ENCODE measurements at places on chromosomes 16 and 17.

DNA sequence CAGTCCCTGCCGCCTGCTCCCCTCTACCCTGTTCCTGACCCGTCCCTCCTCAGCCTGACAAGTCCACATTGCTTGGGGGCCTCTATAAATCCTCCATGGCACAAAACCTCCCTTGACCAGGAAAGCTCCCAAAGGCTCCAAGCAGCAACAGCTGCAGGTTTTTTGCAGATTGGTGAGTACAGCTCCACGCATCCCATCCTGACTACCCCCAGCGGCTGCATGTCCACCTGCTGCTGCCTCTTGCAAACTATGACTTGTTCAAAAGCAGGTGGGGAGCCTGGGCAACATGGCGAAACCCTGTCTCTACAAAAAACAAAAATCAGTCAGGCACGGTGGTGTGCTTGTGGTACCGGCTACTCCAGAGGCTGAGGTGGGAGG, 122.8 kb downstream of the ANKRD11 start:
- no peak for DNase-seq

- DNase-seq, result no peak
Observed at GRCh38 chr16:81634380-81635062, 144.6 kb upstream of the PLCG2 start.

DNA sequence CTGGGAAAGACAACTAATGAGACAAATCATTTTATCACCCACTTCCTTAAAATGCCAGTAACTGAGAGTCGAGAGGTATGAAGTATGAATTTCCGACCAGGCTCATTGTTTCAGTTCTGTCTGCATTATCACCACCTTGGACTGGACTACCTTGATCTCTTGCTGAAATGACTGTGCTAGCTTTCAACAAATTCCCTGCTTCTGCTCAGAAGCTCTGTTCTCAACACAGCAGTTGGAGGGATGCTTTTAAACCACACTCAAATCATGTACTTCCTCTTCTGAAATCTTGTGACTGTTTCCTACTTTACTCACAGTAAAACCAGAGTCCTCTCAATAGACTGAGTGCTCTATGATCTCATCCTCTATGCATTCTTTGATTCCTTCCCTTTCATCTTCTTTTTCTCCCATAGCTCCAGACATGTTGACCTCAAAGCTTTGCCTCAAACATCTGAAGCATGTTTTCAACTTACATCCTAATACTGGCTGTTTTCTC, 195.8 kb downstream of the KCNJ2 start:
- no peak for DNase-seq

DNA sequence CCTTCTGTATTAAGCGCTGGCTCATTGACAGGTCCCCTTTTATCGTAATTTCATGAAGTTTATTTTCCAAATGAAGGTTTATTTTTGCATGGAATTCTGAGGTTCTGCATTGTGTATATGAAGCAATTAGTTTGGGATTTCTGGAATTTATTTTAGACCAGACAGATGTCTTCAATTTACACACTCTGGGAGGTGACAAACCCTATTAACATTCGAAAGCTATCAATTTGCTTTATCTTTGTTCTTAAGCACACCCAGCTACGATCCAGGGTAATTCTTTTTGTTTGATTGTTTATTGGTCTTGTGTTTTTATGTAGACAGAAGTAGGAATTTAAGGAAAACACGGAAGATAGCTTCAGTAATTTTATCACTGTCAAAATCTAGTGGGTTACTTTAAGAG, 264.6 kb downstream of the HS3ST3A1 start:
- DNase-seq, result no peak

DNA sequence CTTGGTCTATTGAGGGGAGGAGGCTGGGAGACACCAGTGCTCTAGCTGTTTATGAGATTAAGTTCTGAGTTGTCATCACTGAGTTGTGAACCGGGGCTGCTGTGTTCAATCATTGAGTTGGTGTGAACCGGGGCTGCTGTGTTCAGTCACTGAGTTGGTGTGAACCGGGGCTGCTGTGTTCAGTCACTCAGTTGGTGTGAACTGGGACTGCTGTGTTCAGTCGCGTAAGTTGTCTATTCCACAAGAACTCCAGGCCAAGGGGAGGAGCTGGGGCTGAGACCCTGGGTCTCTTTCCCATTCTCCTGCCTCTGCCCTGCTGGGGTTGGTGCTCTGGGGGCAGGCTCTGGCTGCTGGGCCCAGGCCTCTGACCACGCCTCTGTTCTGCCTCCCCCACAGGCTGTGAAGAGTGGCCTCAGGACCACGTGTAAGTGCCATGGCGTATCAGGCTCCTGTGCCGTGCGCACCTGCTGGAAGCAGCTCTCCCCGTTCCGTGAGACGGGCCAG, 24.5 kb downstream of the WNT9B start:
- no peak for DNase-seq

GRCh38 chr17:54839447-54839846, 61.2 kb upstream of the TOM1L1 start:
- DNase-seq, result no peak

GRCh38 chr17:13646969-13647542, 45.3 kb upstream of the HS3ST3A1 start:
- no peak for DNase-seq
